ENCODE measurements at places on chromosomes 13 and 19. TPM values are rescaled to one million over a fixed set of nuclear protein-coding genes. Genes with fewer than 3 reads are reported as not detected.

PLEKHG2 gene
- total RNA-seq, result 59.3 TPM

RNU6-9 gene
- total RNA-seq, result not detected

DNM2 gene
- 60.0 TPM for total RNA-seq

CPB2 gene
- total RNA-seq, result not detected

Measured in A549 treated with CpdA at 1 μM for 4 hours (cell line).